ENCODE measurements at places on chromosomes 5 and 9.

DNA sequence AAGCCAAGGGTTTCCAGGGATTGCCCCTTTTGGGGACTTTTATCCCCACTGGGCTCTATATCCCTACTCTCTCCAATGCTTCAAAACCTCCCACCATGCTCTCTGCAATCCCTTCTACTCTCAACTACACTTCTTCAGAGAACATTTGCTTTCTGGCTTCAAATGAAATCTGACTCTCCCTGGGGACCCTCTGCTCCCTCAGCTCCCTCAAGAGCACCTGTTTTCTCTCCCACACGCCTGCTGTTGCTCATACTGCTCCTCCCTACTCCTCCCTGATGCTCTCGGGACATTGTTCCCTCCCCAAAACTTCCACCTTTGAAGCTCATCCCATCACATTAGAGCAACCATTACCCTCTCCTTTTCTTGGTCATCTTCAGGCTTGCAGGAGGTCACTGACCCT lies 344.9 kb downstream of the CDK5RAP2 start:
- DNase-seq, result no peak

GRCh38 chr5:72281764-72282499 lies 38.1 kb downstream of the MRPS27 start:
- no peak for DNase-seq

DNA sequence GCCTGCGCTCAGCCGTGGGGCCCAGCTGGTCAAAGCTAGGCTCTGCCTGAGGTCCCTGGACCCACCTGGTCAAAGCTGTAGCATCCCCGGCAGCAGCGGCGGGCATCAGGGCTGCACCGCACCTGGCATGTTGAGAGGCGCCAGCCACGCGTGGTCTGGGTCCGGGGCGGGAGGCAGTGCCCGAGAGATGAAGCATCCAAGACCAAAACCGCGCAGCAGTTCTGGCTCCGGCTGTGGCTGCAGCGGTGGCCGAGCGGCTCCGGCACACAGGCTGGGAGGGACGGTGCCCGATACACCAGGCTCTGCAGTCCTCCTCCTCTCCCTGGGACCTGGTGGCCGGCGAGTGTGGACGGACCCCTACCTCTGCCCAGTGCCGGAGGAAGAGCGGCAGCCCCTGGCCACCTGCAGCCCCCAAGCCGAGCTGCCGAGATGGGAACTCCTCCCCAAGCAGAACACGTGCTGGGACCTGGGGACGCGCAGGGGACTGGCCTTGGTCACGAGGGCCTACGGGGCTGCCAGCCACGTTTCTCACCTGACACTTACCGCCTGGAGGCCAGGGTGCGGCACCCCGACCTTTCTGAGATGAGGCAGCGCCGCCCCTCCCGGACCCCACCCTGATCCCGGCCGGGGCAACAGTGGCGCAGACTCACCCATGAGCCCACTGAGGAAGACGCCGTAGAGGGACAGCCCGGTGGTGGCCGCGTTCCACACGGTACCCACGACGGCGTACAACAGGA lies 33.0 kb downstream of the SLC9A3 start:
- no peak for DNase-seq

DNA sequence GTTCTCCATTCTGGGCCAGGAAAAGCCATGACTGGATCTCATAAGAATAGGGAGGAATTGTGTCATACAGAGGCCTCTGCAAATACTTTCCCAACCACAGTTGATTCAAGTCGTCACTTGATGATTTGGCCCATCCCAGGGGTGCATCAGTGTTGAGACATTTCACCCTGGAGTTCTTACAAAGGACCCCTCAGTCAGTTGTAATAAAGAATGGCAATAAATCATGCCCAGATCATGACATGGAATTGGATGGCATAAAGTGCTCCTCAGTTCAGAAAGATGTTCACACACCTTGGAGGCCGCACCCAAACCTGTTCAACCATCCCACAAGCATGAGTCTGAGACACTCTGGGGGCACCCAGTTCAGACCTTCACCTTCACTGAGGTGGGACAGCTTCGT lies 168.1 kb downstream of the NR3C1 start:
- no peak for DNase-seq

DNA sequence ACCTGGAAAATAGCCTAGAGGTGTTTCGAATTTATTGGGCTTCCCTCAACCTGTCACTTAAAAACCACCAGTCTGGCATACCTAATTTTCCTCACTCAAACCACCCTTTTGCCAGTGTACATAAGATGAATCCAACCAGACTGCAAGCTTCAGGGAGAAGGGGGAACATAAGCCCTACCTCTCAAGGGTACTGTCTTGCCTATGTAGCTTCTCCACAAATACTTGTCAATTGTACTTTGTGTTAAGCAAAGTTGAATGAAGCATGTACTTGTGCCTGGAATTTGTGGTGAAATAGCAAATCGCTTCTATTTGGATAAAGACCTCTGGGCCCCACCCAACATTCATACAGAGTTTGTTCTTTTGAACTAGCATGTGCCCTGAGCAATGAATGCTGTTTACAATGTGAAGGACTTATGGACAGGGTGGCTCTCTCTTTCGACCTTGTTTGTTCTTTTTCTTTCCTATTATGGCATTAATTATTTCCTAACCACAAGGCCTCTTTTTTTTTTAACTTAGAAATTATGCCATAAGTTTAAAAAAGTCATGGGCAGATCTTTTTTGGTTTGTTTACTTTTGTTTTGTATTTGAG lies 580.2 kb downstream of the EBF1 start:
- DNase-seq, result no peak

- DNase-seq, result no peak
These were observed 30.6 kb downstream of the TTC39B start for GRCh38 chr9:15276328-15276938.

GRCh38 chr5:4230471-4230785 lies 634.8 kb downstream of the IRX1 start:
- DNase-seq, result no peak

GRCh38 chr9:121676926-121677325 lies 25.5 kb downstream of the DAB2IP start:
- DNase-seq, result no peak
